ENCODE measurements at places on chromosomes 1 and 21. TPM values are rescaled to one million over a fixed set of nuclear protein-coding genes. Genes with fewer than 3 reads are reported as not detected.

DNA sequence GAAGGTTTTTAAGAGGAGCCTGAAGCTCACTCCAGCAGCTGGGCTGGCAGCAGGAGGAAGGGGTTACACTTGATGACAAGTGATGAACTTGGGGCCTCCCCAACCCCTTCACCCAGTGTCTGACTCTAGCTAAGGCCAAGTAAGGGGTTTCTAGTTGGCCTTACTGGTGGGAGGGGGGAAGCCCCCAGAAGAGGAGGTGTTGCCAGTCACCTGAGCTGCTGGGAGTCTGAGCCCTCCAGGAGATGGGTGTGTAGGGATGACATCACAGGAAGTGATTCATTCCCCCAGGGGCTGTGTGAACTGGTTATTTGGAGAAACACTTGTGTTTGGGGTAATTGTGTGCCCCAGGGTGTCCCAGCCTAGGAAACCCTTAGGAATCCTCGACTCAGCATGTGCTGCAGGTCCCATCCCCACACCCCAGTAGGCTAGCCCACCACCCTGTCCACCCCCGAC lies 3.1 kb downstream of the PADI1 start:
- DNase-seq = peak; percentile 92

DNA sequence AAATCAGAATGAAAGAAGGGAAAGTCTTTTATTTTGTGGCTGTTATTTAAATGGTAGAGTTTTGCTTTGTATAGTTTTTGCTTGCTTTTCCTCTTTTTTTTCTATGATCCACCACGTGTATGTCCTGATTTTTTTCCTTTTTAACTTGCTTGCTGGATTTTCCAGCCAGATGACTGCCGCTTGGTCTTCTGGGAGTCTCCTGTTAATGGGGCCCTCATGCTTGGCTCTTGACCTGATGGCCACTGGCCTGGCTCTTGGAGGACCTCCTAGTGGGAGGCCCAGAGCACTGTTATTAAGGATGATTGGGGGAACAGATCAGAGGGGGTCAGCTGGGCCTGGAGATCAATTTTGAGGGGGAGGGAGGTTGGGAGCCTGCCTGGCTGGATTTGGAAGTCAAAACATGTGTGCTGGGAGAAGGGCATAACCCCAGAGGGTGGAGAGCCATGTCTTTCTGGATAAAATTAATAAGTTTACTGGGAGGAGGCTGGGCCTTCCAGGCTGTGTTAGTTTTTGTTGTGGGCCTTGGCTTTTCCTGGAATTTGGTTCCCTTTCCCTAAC lies 1.2 kb downstream of the FGGY start:
- DNase-seq = no peak

GRCh38 chr1:41045740-41046139 lies 24.2 kb upstream of the SLFNL1 start:
- DNase-seq = peak; percentile 91

GRCh38 chr1:200834383-200834782 lies 38.4 kb upstream of the GPR25 start:
- DNase-seq = no peak

- peak; percentile 3 for DNase-seq
Observed at GRCh38 chr1:68016381-68016780, 34.0 kb downstream of the DIRAS3 start.

DNA sequence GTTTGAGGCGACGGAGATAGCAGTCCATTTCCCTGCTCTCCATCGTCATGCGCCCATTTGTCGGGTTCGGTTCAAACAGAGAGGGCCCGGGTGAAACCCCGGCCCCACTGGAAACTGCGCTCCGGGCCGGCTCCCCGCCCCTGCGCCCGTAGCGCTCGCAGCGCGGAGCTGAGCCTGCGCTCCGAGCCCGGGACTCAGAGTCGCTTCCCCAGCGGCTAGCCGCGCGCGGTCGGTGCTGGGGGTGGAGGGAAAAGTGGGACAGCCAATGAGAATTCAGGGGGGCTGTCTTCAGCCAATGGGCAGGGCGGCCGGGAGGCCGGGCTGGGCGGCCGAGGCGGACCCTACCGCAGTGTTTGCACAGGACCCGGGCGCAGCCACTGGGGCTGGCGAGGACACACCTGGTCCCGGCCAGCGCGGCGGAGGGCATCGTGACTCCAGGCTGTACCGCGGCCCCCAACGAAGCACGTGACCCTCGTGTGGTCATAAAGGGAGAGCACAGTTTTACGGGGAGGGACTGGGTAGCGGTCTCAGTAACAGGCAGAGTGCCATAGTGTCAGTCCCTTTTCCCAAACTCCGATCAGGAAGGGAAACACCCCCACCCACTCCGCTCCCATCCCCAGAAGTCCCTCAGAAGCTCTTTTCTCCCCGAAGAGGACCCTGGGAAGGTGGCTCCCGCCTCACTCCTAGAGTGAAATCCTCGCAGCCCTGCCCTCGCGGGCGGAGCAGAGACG lies at the start of gene INKA2:
TSS of gene INKA2 (minus strand) at position 202 of the 731 bp plus-strand sequence. CDS start at position 49, 153 bp downstream.
- DNase-seq = peak; percentile 92

DNA sequence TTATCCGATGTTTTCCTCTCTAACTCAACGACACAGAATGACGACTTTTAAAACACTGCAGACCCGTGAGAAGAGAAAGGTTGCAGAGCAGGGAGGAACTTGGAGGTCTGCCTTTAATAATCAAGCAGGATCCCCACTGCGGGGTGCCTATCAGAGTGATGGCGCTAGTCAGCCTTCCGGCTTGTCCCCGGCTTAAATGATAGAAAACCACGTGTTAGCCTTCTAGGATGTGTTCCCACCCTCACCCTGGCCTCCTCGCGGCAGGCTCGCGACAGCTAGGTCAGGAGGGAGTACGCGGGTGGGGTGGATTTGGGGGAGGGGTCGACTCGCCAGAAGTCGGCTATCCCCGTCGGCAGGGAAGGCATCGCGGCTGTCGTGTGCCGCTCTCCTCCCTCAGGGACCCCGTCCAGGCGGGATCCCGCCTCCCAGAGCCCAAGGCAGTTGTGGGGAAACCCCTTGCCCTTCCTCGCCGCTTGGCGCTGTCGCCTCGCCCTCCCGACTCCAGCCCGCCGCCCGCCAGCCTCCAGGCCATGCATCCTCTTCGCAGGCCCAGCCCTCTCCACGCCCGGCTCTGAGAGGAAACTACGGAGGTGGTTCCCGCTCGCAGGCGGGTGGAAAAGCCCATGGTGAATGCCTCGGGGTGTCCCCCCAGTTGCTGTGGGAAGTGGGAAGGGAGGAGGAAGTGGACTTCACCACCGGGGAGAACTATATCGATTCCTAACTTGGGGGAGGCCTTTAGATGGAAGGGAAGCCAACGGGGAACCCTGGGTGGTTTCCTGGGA lies 1.1 kb upstream of the SMG7 start:
- DNase-seq = peak; percentile 79

- no peak for DNase-seq
Observed at GRCh38 chr1:160569806-160570205, 9.5 kb downstream of the CD84 start.

- DNase-seq = peak; percentile 12
Observed at GRCh38 chr1:76494807-76495206, 372.5 kb upstream of the ST6GALNAC5 start.

GRCh38 chr1:66367369-66367768 lies 166.6 kb upstream of the SGIP1 start:
- no peak for DNase-seq

DNA sequence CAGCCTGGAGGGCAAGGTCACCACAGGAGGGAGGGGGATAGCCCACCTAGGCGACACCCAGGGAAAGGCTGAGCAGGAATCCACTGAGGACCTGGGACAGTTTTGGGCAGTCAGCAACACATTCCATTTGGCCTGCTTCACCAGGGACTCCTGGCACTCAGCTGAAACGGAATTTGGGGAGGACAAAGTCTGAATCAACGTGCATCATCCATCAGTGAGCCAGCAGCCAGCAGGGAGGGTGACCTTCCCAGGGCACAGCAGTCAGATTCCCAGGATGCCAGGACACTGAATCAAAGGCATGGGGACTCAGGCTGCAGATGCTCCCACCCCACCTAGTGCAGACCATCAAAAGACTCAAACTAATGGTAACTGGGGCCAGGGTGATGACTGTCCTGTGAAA lies 4.6 kb downstream of the SH3BP5L start:
- peak; percentile 21 for DNase-seq

- DNase-seq = no peak
Observed at GRCh38 chr1:89523572-89524368, 859 bp upstream of the LRRC8B start.

GRCh38 chr1:206774093-206774492 lies 1.8 kb upstream of the IL10 start:
- no peak for DNase-seq

GRCh38 chr1:21318714-21319159 lies 28.5 kb upstream of the ECE1 start:
- no peak for DNase-seq

DNA sequence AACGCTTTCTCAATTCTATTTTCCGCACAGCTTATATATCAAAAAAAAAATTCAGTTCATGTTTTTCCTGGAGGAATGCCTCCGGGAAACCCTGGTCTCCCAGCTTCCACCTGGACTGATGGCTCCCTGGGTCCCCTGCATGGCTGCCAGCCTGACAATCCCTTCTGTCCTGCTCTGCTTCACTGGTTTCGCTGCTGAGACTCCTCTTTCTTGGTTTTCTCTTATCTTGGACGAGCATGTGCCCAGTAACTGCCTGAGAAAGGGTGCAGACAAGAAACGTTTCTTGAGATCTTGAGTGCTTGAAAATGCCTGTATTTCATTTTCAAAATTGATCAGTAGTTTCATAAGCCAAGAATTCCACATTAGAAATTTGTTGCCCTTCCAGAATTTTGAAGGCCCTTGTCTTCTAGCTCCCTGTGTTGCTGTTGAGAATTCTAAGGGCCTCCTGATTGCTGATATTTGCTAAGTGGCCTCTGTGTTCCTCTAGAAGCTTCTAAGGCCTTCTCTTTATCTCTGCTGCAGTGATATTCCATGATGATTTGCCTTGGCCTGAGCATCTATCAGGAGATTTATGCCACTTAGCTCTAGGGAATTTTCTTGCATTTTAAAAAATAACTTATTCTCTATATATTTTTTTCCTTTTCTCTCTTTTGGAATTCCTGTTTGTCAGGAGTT lies 44.7 kb downstream of the ETS2 start:
- no peak for DNase-seq

DNA sequence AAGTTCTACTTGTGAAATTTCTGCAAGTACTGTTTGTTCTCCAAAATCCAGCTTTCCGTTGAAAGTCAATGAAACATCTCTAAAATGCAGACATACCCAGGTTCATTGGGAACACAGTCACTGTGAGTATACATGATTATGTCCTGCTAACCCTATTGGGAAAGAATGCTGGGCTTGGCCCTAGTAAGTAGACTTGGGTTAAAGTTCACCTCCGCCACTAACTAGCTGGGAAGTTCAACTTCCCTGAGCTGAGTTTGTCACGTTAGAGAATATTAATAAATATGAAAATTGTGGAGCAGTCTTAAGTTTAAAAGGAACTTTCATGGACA lies 10.5 kb upstream of the PGD start:
- DNase-seq = no peak

DNA sequence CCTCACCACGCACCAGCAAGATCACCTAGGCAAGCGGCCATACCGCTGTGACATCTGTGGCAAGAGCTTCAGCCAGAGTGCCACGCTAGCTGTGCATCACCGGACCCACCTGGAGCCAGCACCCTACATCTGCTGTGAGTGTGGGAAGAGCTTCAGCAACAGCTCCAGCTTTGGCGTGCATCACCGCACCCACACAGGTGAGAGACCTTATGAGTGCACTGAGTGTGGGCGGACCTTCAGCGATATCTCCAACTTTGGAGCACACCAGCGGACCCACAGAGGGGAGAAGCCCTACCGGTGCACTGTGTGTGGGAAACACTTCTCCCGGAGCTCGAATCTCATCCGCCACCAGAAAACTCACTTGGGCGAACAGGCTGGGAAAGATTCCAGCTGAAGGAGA lies 5.0 kb downstream of the ZNF691 start:
- DNase-seq = no peak

DNA sequence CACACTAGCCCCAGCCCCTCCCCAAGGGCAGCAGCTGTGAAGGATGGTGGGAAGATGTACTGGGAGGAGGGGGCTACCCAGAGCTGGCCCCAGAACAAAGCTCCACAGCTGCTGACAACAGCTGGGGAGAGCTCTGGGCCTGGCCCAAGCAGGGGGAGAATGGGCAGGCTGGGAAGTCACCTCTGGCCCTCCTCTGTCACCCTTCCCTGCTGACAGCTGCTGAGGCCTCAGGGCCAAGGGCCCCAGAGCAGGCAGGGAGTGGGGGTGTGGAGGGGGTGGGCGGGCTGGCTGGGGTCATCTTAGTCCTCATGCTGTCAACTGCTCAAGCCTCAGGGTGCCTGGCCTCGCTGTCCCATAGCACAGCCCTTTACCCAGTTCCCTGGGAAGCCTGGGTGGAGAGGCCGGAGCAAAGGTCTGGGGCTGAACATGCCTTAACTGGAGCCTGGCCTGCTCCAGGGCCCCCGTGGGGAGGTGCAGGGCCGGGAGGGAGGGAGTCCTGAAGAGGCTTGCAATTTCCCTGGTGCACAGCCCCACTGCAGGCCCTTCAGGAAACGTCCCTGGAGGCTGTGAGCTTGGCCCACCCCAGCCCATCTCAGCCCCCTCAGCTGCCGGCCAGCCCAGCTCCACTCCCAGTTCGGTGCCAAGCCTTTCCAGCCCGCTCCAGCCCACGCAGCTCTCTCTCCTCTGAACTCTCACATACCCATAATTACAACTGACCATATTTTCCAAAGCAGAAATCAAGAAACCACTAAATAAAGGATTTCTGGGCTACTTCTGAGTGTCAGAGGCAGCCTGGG lies 25.7 kb downstream of the HSPG2 start:
- no peak for DNase-seq

DNA sequence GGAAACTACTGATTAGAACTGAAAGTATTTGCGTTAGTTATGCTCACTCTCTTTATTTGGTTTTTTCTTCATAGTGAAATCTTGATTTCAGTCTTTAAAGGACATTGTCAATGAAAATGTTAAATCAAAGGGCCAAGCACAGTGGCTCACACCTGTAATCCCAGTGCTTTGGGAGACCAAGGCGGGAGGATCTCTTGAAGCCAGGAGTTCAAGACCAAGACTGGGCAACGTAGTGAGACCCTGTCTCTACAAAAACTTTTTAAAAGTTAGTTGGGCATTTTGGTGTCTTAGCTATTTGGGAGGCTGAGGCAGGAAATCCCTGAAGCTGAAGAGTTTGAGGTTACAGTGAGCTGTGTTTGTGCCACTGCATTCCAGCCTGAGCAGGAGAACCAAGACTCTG lies 13.6 kb downstream of the RLF start:
- no peak for DNase-seq

- DNase-seq = no peak
Observed at GRCh38 chr21:19899645-19900044, 1098.6 kb upstream of the NCAM2 start.

GRCh38 chr1:67166196-67166595 lies at the start of gene IL23R:
Gene IL23R (plus strand): TSS chr1:67166454. CDS start chr1:67168121, 1,667 bp downstream.
- DNase-seq = no peak

LCE3E gene
- 0.19 TPM for polyA plus RNA-seq

ADAMTS5 gene
- polyA plus RNA-seq = 0.01 TPM

F13B gene
- polyA plus RNA-seq = not detected

LRRC38 gene
- polyA plus RNA-seq = not detected

ELF3 gene
- polyA plus RNA-seq = 2.4 TPM

TINAGL1 gene
- polyA plus RNA-seq = 578 TPM

ASPM gene
- polyA plus RNA-seq = 6.7 TPM

PTGFR gene
- polyA plus RNA-seq = 0.02 TPM

IARS2 gene
- 26.9 TPM for polyA plus RNA-seq
